Pancreas (tissue), 10 donors: ENCODE measurements at places on chromosomes 5 and 9. TPM values are rescaled to one million over a fixed set of nuclear protein-coding genes. Genes with fewer than 3 reads are reported as not detected.

Gene IL33
- 4.4 TPM for total RNA-seq

Gene PTPN3
- total RNA-seq: 14.1 TPM

Gene STPG3
- not detected for total RNA-seq

Gene HMGCS1
- 19.4 TPM for total RNA-seq

Gene ADGRD2
- total RNA-seq: not detected

DNA sequence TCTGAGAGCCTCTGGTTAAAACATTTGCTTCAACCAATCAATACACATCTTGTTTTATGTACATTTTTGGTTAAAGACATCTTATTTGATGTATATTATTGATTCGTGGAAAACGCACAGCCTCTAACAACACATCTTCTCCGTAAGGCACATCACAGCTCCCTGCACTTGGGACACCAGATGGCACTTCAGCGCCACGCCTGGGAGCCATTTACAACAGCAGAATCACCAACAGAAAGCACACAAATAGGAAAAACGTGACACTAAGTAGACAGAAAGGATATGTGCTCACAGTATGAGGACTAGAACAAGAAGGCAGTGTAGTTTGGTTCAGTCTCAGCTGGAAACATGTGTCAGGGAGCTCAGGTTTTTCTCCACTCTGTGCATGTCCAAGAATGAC is 199.7 kb downstream of the ROR2 start:
- no peak for DNase-seq

GRCh38 chr9:89958086-89958485 is 353.3 kb downstream of the GADD45G start:
- no peak for DNase-seq

- DNase-seq: no peak
These were observed 350.1 kb downstream of the GLIS3 start for GRCh38 chr9:3949744-3950143.

DNA sequence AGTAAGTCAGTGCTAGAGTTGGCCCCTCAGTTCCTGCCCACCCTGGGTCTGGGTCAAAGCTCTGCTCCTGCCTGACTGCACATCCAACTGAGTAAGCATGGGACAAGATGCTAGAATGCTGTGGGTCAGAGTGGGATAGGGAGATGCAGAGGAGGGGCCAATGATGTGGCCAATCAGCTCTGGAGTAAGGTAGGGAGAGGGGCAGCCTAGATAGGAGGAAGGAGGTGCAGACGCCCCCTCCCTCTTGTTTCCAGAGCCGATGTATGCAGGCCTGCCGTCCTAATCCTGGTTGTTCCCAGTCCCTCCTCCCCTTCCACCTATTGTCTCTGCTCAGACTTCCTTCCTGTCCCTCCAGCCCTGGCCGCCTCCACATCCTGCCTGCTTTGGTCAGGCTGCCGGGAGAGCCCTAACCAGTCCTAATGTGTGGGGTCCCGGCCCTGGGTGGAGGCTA is 1.3 kb downstream of the ARAP3 start:
- no peak for DNase-seq

DNA sequence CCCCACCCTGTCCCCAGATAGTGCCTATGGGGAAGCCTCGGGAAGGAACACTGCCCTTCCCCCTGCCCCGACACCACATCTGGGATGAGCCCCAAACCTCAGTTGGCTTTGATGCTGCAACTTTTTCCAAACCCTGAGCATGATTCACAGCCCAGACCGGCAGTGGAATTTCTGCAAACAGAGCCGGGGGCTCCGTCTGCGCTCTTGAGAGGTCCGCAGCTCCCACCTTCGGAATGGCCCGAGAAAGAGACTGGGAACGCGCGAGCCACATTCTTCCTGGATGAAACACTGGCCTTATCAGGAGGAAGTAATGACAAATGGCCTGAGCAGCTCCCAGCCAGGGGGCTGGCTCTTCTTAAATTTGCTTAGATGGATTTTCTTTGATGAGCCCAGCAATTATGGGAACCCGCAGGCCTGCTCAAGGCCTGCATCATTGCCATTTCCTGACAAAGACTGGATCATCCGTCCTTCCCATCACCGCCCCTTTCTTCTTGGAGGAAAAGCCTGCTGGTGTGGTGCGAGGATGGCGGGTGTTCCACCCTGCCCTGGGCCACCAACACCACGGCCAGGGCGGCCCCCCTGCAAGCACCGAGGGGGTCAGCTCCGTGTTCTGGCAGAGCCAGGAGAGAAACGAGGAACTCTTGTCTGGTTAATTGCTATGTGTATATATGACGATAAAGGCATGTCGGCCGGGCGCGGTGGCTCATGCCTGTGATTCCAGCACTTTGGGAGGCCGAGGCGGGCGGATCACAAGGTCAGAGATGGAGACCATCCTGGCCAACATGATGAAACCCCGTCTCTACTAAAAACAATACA is 38.8 kb upstream of the COL5A1 start:
- no peak for DNase-seq

GRCh38 chr9:92616199-92616641 is 53.7 kb downstream of the IPPK start:
- no peak for DNase-seq

GRCh38 chr5:6910950-6911349 is 197.7 kb downstream of the TENT4A start:
- no peak for DNase-seq

DNA sequence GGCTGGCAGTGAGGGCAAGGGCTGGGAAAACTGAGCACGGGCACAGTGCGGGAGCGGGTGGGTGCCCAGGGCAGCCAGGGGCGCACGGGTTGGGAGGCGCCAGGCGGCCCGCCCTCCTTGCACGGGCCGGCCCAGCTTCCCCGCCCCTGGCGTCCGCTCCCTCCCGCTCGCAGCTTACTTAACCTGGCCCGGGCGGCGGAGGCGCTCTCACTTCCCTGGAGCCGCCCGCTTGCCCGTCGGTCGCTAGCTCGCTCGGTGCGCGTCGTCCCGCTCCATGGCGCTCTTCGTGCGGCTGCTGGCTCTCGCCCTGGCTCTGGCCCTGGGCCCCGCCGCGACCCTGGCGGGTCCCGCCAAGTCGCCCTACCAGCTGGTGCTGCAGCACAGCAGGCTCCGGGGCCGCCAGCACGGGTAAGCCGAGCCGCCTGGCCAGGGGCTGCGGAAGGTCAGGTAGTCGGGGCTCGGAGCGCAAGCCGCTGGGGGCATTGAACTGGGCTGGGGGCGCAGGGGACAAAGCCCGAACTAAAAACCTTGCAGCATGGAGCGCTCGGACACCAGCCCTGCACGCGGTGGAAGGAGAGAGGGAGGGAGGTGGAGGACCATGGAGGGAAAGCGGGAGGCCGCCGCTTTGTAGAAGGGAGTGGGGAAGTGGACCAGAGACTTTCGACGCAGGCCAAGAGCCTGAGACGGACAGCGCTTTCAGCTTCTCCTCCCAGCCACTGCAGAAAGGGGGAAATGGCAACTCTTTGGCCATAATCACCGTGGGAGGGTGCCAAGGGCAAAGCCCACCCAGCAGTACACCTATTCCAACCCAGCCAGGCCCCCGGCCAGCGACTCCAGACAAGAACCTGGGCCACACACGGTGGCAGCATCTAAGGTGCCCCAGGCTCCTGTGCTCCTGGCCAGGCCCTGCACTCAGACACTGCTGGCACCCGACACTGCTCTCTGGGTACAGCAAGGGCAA is at the start of gene TGFBI:
Gene TGFBI, plus strand, starts transcription at position 207 of the 961 bp plus-strand sequence. Its CDS starts 68 bp downstream, at position 275.
- peak; percentile 57 for DNase-seq

DNA sequence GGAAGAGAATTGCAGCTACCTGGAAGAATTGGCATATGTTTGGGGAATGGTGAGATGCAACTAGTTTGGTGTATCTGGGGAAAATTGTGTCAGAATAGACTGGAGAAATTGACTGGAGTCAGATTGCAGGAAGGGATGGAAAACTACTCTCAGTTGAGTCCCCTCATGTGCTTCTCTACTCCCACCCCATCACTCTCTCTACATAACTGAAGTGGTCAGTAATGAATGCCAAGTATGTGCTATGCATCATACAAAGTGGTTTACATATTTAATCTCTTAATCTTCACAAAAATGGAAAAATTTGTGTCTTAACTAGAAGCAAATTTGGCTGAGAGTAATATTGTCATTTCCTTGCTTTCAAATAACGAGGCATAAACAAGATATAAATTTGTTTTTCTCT is 146.4 kb upstream of the TNC start:
- no peak for DNase-seq

DNA sequence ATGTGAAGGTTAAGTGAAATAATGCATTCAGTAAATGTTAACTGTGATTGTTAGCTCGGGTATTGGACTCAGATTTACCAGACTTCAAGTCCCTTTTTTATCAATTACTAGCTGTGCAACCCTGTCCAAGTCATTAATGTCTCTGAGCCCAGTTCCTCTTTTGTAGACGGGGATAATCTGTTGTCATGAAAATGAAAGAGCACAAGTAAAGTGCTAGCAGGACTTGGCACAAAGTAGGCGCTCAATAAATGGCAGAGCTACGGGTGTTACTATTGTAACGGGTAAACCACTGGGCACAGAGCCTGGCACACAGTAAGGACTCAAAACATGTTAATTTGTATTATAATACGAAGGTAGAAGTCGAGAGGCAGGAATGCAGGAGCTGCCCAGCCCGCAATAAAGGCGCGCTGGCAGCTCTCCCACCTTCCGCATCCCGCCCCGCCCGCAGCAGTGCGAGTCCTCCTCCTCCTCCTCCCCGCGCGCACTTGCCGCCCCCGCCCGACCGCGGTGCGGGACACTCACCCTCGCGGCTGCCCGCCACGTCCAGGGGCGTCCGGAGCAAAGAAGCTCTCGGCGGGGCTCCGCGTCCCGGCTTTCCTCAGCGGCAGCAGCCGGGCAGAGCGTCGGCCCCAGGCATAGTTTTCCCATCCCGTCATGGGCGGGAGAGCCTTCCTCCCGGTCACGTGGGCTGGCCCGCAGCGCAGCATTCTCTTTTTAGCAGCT is at the start of gene C1QTNF2:
Gene C1QTNF2, minus strand, starts transcription at position 637 of the 723 bp plus-strand sequence. CDS start 15,615 bp downstream, outside the sequence.
- DNase-seq: peak; percentile 69

- no peak for DNase-seq
These were observed 508.3 kb downstream of the EBF1 start for GRCh38 chr5:158591301-158591863.
